ENCODE measurements at places on chromosomes 1 and 21.

DNA sequence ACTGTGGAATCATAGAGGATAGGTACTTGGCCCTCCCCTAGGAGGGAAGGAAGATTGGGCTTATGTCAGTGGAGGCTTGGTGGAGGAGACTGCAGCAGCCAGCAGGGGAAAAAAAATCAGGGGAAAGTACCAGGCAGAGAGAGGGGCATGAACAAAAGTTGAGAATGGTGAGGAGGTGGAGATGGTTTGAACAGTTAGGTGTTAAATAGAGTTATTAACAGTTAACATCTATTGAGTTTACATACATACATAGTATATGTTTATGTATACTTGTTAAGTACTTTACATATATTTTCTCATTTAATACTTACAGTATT lies 136.5 kb upstream of the HNRNPU start:
- no peaks in the 10 kb centered on the region for H3K27me3 ChIP-seq
- no peaks in the 10 kb centered on the region for H3K4me1 ChIP-seq
- no peak overlapping the region for H3K27ac ChIP-seq
- H3K4me3 ChIP-seq: no peak overlapping the region
- no peak for DNase-seq

DNA sequence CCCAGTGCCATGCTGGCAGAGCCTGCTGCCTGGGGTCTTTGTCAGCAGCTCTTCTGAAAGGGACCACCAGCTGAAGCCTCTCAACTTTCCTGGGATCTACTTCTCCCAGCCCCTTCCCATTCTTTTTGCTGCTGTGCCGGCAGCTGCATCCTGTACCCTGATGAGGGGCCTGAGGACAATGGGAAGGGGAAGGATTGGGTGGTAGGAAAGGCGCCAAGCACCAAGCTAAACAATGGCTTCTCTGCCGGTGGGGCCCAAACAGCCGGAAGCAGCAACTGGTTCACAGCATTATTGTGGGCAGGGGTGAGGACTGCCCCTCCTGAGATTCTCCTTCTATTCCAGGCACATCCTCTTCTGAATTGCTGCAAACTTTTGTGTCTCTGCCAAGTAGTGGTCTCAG lies 5.0 kb upstream of the EFCAB14 start:
- H3K27me3 ChIP-seq: peaks cover 13% of the 10 kb centered on the region
- peak overlapping the region; percentile 36 for H3K27ac ChIP-seq
- no peak overlapping the region for H3K4me3 ChIP-seq
- DNase-seq: no peak
- H3K4me1 ChIP-seq: peaks cover 16% of the 10 kb centered on the region
- no peaks in the 10 kb centered on the region for H3K36me3 ChIP-seq

DNA sequence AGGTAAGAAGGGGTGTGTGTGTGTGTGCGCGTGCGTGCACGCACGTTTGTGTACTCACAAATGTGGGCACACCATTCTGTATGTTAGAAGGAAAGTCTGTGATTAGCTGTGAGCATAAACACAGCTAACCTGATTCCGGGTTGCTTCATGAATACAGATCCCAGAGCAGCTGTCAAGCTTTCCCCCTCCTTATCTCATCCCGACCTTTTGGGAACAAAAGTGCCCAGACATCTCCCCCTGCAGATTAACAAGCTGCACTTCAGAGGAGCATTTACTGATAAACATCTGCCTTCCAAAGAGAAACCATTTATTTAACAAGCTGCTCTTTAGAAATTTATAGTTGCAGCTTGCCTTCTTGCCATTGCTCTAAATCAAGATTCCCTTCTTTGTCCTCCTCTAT lies 97.0 kb downstream of the MT1HL1 start:
- H3K27ac ChIP-seq: no peak overlapping the region
- DNase-seq: no peak
- H3K4me1 ChIP-seq: no peaks in the 10 kb centered on the region
- peaks cover 2% of the 10 kb centered on the region for H3K36me3 ChIP-seq
- H3K27me3 ChIP-seq: no peaks in the 10 kb centered on the region

- H3K36me3 ChIP-seq: no peaks in the 10 kb centered on the region
- no peak for DNase-seq
- no peak overlapping the region for H3K27ac ChIP-seq
- H3K4me1 ChIP-seq: no peaks in the 10 kb centered on the region
- H3K4me3 ChIP-seq: no peak overlapping the region
These were observed 631 bp upstream of the KRTAP10-9 start for GRCh38 chr21:44626262-44626661.

GRCh38 chr1:239736479-239736878 lies 350.1 kb downstream of the CHRM3 start:
- H3K36me3 ChIP-seq: no peaks in the 10 kb centered on the region
- no peak overlapping the region for H3K27ac ChIP-seq

- H3K36me3 ChIP-seq: no peaks in the 10 kb centered on the region
- no peaks in the 10 kb centered on the region for H3K27me3 ChIP-seq
- no peak overlapping the region for H3K4me3 ChIP-seq
- no peaks in the 10 kb centered on the region for H3K4me1 ChIP-seq
These were observed 53.6 kb downstream of the CAPN8 start for GRCh38 chr1:223611936-223612335.

DNA sequence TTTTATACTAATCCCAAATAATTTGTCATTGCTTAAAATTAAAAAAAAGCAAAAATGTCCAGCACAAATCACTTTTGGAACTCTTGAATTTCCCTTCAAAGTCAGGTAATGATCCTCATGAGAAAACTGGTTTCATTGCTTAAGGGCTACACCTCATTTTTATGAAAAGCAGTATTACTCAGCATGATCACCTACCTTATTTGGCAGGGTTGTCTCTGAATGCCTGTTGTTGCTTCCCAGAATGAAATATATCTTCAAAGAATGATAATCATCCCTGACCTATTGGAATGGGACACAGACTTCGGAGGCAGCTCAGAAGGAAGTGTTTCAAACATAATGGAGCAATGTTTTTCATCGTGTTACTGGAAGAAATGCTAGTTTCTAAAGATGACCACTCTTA lies 29.7 kb downstream of the C1orf21 start:
- no peaks in the 10 kb centered on the region for H3K27me3 ChIP-seq
- H3K36me3 ChIP-seq: no peaks in the 10 kb centered on the region
- DNase-seq: no peak
- peaks cover 8% of the 10 kb centered on the region for H3K4me1 ChIP-seq
- no peak overlapping the region for H3K27ac ChIP-seq

DNA sequence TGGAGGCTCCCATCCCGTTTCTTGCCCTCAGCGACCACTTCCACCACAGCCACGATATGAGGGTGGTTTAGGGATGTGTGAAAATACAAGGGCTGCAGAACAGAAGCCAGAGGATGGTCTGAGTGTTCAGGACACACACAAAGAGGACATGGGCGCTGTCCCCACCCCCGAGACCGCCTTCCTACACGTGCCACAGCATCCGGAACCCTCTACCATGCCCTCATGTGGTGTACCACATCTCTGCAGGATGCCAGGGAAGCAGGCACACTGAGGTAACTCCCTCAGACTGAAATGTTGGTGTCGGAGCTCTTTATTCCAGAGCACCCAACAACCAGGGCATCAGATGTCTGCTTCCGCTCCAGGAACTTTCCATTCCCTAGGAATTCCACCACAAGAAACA lies 23.1 kb downstream of the NPHP4 start:
- no peaks in the 10 kb centered on the region for H3K27me3 ChIP-seq
- H3K4me1 ChIP-seq: peaks cover 1% of the 10 kb centered on the region
- H3K4me3 ChIP-seq: no peak overlapping the region

GRCh38 chr21:18228060-18228739 lies 16.4 kb upstream of the CHODL start:
- H3K36me3 ChIP-seq: no peaks in the 10 kb centered on the region
- DNase-seq: no peak
- no peak overlapping the region for H3K27ac ChIP-seq
- no peaks in the 10 kb centered on the region for H3K4me1 ChIP-seq
- H3K4me3 ChIP-seq: no peak overlapping the region
- H3K27me3 ChIP-seq: no peaks in the 10 kb centered on the region

DNA sequence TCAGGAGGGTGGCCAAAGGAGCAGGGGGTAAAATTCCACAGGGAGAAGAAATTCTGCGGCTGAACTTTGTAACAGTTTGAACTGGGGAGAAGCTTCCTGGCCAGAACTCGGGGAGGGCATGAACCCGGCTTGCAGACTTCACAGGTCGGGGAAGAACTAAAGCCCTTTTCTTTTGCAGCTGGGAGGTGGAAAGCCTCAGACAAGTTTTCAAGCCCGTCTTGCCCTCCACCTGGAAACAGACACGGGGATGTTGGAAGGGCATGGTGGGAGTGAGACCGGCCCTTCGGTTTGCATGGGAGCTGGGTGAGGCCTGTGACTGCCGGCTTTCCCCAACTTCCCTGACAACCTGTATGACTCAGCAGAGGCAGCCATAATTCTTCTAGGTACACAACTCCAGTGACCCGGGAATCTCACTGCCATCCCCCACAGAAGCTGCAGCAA lies 11.3 kb downstream of the THEM4 start:
- DNase-seq: no peak
- no peak overlapping the region for H3K27ac ChIP-seq
- H3K27me3 ChIP-seq: no peaks in the 10 kb centered on the region
- H3K4me1 ChIP-seq: no peaks in the 10 kb centered on the region

GRCh38 chr1:201381130-201381529 lies 3.6 kb upstream of the TNNT2 start:
- no peak overlapping the region for H3K27ac ChIP-seq
- H3K4me1 ChIP-seq: peaks cover 29% of the 10 kb centered on the region
- no peak overlapping the region for H3K4me3 ChIP-seq

GRCh38 chr1:160342526-160342925 lies 524 bp downstream of the COPA start:
- DNase-seq: no peak
- peaks cover 7% of the 10 kb centered on the region for H3K4me1 ChIP-seq
- H3K36me3 ChIP-seq: peaks cover 69% of the 10 kb centered on the region
- H3K27me3 ChIP-seq: no peaks in the 10 kb centered on the region
- no peak overlapping the region for H3K27ac ChIP-seq
- H3K4me3 ChIP-seq: peak overlapping the region; percentile 89

DNA sequence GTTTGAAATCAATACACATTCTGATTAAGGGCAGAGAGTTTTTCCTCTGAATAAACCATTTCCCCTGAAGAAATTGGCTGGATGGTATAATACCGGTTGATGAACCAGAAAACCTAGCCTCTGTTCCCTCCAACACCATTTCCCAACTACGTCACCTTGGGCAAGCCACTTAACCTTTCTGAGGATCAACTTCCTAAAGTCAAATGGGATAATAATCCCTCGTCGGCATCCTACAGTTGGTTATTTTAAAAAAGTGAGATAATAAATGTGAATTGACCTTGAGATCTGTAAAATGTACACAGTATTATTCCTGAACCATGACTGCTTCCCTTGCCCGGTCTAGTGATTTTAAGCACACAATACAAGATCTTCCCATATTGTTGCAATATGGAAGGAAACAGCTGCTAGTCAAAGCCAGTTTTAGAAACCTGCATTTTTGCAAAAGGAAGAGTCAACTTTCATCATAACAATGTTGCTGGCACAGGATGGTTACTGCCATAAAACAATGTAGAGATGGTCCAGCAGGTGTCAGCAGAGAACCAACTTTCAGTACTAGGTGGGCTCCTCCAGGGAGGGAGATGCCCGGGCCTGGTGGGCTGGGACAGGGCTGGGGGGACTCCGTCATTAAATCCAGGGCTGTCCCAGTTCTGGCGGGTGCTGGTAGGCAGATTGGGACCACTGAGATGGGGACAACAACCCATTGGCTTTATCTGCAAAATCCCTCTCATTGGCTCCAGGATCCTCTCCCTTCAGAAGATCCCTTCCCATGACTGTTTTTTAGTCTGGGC lies 5.2 kb upstream of the HLX start:
- no peaks in the 10 kb centered on the region for H3K36me3 ChIP-seq
- no peak overlapping the region for H3K4me3 ChIP-seq
- no peak overlapping the region for H3K27ac ChIP-seq
- DNase-seq: no peak
- H3K4me1 ChIP-seq: peaks cover 8% of the 10 kb centered on the region
- H3K27me3 ChIP-seq: peaks cover 45% of the 10 kb centered on the region

- no peak overlapping the region for H3K4me3 ChIP-seq
- H3K4me1 ChIP-seq: no peaks in the 10 kb centered on the region
- H3K27ac ChIP-seq: no peak overlapping the region
- no peaks in the 10 kb centered on the region for H3K27me3 ChIP-seq
These were observed 260.8 kb downstream of the GPATCH2 start for GRCh38 chr1:217369996-217370551.

- no peaks in the 10 kb centered on the region for H3K4me1 ChIP-seq
- no peaks in the 10 kb centered on the region for H3K36me3 ChIP-seq
- no peak for DNase-seq
- H3K27ac ChIP-seq: no peak overlapping the region
These were observed 888.3 kb downstream of the LTN1 start for GRCh38 chr21:28104346-28104745.

GRCh38 chr1:215118081-215118480 lies 35.5 kb downstream of the KCNK2 start:
- no peaks in the 10 kb centered on the region for H3K36me3 ChIP-seq
- no peaks in the 10 kb centered on the region for H3K27me3 ChIP-seq
- H3K27ac ChIP-seq: no peak overlapping the region
- DNase-seq: no peak

Data from neuronal stem cell (in vitro differentiated cells).